ENCODE measurements at places on chromosomes 3 and 15.

GRCh38 chr15:93553167-93553935 is 464.3 kb upstream of the RGMA start:
- no peak overlapping the region for H3K4me3 ChIP-seq
- no peaks in the 10 kb centered on the region for H3K27me3 ChIP-seq
- no peak overlapping the region for H3K27ac ChIP-seq
- no peaks in the 10 kb centered on the region for H3K36me3 ChIP-seq
- no peaks in the 10 kb centered on the region for H3K4me1 ChIP-seq
- DNase-seq: no peak

DNA sequence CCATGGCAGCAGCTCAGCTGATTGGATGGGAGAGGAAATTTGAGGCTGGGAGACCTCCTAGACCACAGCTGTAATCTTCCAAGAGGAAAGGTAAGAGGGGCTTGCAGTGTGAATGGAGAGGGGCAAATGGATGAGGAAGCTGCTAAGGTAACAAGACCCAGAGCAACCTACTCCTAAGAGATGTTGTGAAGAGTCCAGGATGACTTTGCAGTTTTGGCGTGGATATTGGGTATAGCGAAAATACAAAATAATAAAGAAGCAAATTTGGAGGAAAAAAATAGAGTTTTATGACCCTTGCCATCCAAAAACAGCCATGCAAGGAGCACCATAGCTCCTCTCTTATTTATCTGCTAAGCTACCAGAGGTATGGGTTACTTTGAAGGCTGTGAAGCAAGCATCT is 186.6 kb downstream of the GREM1 start:
- H3K36me3 ChIP-seq: no peaks in the 10 kb centered on the region
- no peaks in the 10 kb centered on the region for H3K27me3 ChIP-seq
- H3K4me1 ChIP-seq: no peaks in the 10 kb centered on the region
- DNase-seq: no peak

GRCh38 chr3:88032245-88032644 is 26.6 kb downstream of the CGGBP1 start:
- H3K27me3 ChIP-seq: no peaks in the 10 kb centered on the region
- peak overlapping the region; percentile 63 for H3K4me3 ChIP-seq
- no peaks in the 10 kb centered on the region for H3K36me3 ChIP-seq
- DNase-seq: no peak

- H3K27ac ChIP-seq: no peak overlapping the region
- H3K4me1 ChIP-seq: peaks cover 3% of the 10 kb centered on the region
- DNase-seq: no peak
- no peak overlapping the region for H3K4me3 ChIP-seq
- no peaks in the 10 kb centered on the region for H3K27me3 ChIP-seq
These were observed 31.6 kb downstream of the ANP32A start for GRCh38 chr15:68789091-68789490.

DNA sequence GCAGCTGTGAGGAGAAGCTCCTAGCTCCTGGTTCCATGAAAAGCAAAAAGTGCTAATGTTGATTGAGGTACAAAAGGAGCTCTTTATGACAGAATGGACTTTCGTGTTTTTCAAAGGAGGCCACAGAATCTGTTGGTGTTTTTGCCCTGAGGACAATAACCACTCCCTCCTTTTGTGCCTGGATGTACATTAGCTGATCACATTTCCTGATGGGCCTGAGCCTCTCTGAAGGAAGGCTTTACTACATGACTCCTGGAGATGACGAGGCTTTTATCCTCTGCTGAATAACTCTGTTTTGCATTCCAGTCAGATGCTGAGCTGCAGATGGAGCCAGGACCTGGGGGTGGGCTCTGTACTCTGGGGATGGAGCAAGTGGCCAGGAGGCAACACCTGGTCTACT is 301.9 kb downstream of the CACNA2D3 start:
- no peaks in the 10 kb centered on the region for H3K4me1 ChIP-seq
- H3K4me3 ChIP-seq: no peak overlapping the region
- H3K27ac ChIP-seq: no peak overlapping the region
- H3K27me3 ChIP-seq: no peaks in the 10 kb centered on the region
- H3K36me3 ChIP-seq: no peaks in the 10 kb centered on the region

GRCh38 chr3:64588380-64588779 is 99.4 kb downstream of the ADAMTS9 start:
- no peak overlapping the region for H3K27ac ChIP-seq
- no peak for DNase-seq
- H3K27me3 ChIP-seq: no peaks in the 10 kb centered on the region
- no peak overlapping the region for H3K4me3 ChIP-seq
- H3K4me1 ChIP-seq: no peaks in the 10 kb centered on the region

DNA sequence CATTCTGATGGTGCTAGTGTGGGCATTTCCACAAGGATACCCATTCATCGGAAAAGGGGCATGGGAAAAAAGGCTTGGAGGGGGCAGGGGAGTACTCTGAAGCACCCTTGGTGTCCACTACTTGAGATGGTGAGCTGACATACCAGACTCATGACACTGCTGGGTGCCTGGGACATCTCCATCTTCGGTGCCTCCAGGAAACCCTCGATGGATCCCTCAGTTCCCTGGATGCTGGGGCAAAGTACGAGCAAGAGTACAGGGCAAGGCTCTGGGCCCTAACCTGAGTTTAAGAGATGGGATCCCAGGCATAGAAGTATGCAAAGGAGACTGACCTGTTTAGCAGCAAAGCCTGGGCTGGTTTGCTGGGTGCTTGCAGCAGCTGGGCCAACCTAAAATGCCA is 5.2 kb upstream of the IP6K1 start:
- no peaks in the 10 kb centered on the region for H3K36me3 ChIP-seq
- no peak overlapping the region for H3K4me3 ChIP-seq
- H3K4me1 ChIP-seq: peaks cover 4% of the 10 kb centered on the region
- DNase-seq: no peak
- H3K27me3 ChIP-seq: no peaks in the 10 kb centered on the region

GRCh38 chr15:37105889-37106288 is 5.5 kb upstream of the MEIS2 start:
- H3K27ac ChIP-seq: no peak overlapping the region
- DNase-seq: no peak
- H3K36me3 ChIP-seq: no peaks in the 10 kb centered on the region
- no peak overlapping the region for H3K4me3 ChIP-seq
- no peaks in the 10 kb centered on the region for H3K4me1 ChIP-seq

DNA sequence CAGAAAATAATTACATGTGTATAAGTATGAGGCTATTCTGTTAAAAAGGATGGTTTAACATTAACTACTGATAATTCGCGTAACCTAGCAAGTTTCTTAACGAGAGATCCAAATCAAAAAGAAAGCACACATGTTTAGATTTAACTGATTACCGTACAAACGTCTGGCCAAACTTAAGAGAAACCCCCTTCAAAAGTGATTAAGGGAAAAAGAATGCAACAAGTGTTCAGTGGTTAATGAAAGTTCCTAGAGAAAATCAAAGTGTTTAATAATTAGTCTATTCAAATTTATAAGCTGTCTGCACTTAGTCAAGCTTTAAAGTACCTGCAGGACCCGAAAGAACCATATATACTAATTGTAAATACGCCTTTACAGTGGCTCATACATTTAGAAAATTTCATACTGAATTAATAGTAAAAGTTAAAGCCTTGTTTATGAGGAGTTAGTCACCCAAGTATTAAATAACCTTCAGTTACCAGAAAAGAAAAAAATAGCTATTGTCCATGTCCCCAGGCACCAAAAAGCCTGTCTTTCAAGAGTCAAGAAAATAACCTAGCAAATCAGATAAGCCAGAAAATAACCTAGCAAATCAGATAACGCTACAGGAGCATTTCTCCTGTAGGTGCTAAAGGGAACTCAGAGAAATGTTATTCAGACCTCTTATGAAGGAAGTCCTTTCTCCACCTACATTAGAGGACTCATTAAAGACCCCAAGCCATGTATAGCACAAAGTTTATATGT is 34.6 kb downstream of the ZNF589 start:
- no peaks in the 10 kb centered on the region for H3K4me1 ChIP-seq
- H3K4me3 ChIP-seq: no peak overlapping the region
- H3K36me3 ChIP-seq: no peaks in the 10 kb centered on the region
- no peak overlapping the region for H3K27ac ChIP-seq

GRCh38 chr3:52293491-52294319 is 6.1 kb downstream of the GLYCTK start:
- no peak for DNase-seq
- H3K4me3 ChIP-seq: no peak overlapping the region
- peaks cover 12% of the 10 kb centered on the region for H3K36me3 ChIP-seq
- H3K27ac ChIP-seq: no peak overlapping the region

DNA sequence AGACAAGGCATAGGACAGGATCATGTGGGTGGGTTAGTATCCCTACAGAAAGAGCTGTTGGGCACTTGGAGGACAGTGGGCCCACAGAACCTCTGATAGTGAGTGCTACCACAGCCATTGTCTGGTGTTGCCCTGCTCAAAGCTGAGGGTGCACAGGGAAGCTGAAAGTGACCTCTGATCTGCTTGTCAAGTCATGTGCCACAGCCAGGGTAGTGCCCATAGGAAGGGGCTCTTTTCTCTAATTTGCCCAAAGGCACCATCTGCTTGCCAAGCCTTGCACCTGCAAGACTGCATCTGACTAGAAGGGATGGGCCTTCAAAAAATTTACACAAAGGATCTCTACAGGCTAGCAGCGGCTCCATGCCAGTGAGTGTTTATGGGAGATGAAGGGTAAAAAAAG is 87.4 kb upstream of the GSK3B start:
- no peak overlapping the region for H3K4me3 ChIP-seq
- no peak for DNase-seq
- H3K27ac ChIP-seq: no peak overlapping the region
- no peaks in the 10 kb centered on the region for H3K36me3 ChIP-seq

DNA sequence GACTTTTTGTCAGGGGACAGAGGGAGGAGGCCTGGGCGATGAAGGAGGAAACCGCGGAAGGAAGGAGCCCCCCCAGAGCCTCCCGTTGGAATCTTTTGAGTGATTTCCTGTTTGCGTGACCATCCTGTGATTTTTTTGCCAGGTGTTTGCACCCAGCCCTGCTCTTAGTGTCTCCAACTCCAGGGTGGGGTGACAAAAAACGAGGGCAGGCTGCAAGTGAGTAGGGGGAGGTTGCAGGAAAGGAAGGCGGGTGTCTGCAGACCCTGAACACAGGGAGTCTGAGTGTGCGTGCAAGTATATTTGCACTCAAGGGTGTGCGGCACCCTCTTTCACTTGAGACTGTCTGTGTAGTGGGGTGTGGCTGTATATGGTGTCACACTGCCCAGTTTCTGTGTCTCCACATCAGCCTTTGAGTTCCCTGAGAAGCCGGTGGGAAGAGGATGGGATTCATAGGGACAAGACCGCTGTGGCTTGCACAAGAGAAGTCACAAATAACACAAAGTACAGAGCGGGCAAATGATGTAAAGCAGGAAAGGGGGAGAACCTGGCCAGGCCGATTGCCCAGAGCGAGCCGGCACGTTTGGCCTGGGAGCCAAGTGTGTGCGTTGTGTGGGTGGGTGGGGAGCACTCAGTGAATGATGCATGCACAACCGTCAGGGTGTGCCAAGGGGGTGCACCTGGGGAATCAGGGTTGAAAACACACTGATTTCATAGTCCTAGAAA is 6.6 kb downstream of the ISLR2 start:
- DNase-seq: no peak
- peaks cover 17% of the 10 kb centered on the region for H3K4me1 ChIP-seq
- peak overlapping the region; percentile 63 for H3K27ac ChIP-seq
- H3K27me3 ChIP-seq: peaks cover 16% of the 10 kb centered on the region
- no peaks in the 10 kb centered on the region for H3K36me3 ChIP-seq

- no peaks in the 10 kb centered on the region for H3K27me3 ChIP-seq
- H3K27ac ChIP-seq: no peak overlapping the region
- peaks cover 7% of the 10 kb centered on the region for H3K4me1 ChIP-seq
- H3K4me3 ChIP-seq: no peak overlapping the region
- no peak for DNase-seq
- peaks cover 52% of the 10 kb centered on the region for H3K36me3 ChIP-seq
These were observed 35.7 kb downstream of the DNAH1 start for GRCh38 chr3:52351762-52352368.

GRCh38 chr3:50357481-50357880 is 1.8 kb downstream of the TMEM115 start:
- peaks cover 43% of the 10 kb centered on the region for H3K36me3 ChIP-seq
- H3K4me3 ChIP-seq: peak overlapping the region; percentile 87

DNA sequence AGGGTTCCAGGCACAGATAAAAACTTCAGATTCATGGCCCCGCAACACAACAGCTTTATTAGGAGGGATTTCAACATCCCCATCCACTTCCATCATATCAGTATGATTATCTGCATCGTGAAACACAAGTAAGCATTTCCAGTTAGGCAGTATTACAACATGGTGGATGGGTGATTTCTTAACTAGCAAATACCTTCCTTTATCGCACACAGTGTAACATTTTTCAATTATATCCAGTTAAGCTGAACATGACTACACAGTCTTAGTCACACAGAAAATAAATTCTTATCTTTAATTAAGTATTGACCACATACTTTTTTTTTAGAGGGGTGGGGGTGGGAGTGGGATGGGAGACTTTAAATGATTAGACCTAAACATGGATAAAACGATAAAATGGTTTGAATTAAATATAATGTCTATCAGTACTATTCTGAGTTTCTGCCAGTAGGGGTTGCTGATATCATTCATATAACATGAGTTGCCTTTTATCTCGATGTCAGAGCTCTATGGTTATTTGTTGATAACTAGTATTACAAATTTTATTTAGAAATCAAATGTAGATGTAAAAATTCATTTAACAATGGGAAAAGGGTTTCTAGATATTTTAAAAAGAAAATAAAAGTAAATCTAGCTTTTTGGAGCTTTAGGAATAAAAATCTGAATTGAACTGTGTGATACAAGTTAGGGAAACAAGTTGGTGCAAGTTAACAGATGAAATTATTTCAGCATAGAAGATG is 146.6 kb downstream of the TBL1XR1 start:
- H3K36me3 ChIP-seq: peaks cover 28% of the 10 kb centered on the region
- no peaks in the 10 kb centered on the region for H3K4me1 ChIP-seq

- no peak overlapping the region for H3K27ac ChIP-seq
- no peak for DNase-seq
These were observed 64.2 kb upstream of the CFAP161 start for GRCh38 chr15:81069909-81070308.

DNA sequence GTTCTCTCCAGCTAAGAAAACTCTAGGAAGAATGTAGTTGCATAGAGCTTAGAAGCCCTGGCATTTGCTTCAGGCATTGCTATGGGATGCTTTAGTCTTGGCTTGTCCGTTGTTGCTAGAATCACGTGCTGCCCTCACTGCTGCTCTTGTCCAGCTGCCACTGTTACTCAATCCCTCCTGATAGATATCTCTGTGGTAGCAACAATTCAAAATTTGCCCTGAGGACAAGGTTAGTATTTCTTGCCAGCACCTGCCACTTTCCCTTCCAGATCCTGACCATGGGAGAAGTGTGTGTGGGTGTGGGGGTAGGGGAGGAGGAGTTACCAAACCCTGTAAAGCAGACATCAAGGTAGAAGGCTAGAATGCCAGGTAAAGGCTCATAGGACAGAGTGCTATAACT is 113.8 kb downstream of the PPM1L start:
- no peak overlapping the region for H3K27ac ChIP-seq
- no peaks in the 10 kb centered on the region for H3K27me3 ChIP-seq
- peaks cover 5% of the 10 kb centered on the region for H3K4me1 ChIP-seq
- H3K36me3 ChIP-seq: no peaks in the 10 kb centered on the region
- no peak for DNase-seq

GRCh38 chr3:1037631-1038030 is 55.2 kb upstream of the CNTN6 start:
- no peak overlapping the region for H3K4me3 ChIP-seq
- H3K4me1 ChIP-seq: no peaks in the 10 kb centered on the region
- H3K27ac ChIP-seq: no peak overlapping the region
- H3K36me3 ChIP-seq: no peaks in the 10 kb centered on the region
- no peaks in the 10 kb centered on the region for H3K27me3 ChIP-seq
- no peak for DNase-seq

- no peaks in the 10 kb centered on the region for H3K4me1 ChIP-seq
- H3K27ac ChIP-seq: no peak overlapping the region
- no peaks in the 10 kb centered on the region for H3K36me3 ChIP-seq
- H3K4me3 ChIP-seq: no peak overlapping the region
These were observed 545.5 kb downstream of the NTRK3 start for GRCh38 chr15:87711026-87711425.
